Vagina (tissue), 2 donors: ENCODE measurements at places on chromosomes 13 and 19.

GRCh38 chr13:32409561-32410421 lies 18.1 kb downstream of the N4BP2L1 start:
- DNase-seq: no peak

DNA sequence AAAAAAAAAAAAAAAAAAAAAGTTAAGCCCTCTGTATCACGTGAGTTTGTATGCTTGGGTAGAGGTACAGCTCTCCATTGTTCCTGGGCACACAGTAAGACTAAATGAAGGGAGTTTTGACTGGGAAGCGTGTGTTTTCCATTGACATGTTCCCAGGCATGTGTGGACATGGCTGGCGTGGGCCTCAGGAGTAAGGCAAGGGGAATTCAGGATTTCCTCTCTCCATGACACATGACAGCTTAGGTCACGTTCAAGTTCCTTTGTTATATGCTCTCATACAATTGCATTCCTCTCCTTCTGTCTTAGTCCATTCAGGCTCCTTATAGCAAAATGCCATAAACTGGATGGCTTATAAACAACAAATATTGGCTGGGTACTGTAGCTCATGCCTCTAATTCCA lies 17.1 kb upstream of the MAP3K10 start:
- no peak for DNase-seq

- DNase-seq: no peak
Measured at GRCh38 chr13:104645786-104646185, 1579.6 kb upstream of the SLC10A2 start.

DNA sequence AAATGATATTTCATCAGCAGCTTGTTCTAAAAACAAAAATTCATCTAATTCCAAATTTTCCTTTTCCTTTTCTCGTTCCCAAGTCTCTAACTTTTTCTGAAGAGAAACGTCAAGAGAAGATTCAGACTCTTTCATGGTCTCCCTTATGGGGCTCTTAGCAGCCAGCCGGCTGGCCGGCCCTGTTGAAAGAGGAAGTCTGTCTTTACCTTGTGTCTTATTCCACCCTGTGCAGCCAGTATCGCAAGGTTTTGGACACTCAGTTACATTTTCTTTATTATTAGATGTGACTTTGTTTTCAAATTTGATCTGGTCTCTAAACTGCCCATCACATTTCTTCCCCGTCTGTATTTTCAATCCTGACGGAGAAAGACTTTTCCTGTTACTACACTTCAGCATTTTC lies 142.3 kb downstream of the RNF17 start:
- DNase-seq: no peak

- no peak for DNase-seq
Measured at GRCh38 chr13:52361225-52361624, 44.7 kb downstream of the THSD1 start.

GRCh38 chr19:2355168-2356035 lies 4.7 kb upstream of the TMPRSS9 start:
- DNase-seq: no peak

DNA sequence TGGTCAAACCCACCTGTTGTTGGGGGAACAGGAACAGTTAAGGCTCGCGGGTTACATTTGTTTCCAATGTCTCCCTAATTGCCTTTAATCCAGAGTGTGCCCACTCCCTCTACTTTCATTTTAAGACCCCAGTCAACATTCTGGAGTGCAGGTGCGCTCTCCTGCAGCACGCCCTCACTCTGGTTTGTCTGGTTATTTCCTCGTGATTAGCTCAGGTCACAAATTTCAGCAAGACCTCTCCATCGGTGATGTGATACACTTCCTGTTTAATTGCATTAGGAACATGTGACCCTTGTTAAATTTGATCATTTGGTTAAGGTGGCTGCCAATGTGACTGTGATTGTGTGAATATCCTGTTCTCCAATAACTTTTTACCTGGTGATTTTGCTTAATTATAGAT lies 53.0 kb downstream of the TEX29 start:
- peak; percentile 12 for DNase-seq

DNA sequence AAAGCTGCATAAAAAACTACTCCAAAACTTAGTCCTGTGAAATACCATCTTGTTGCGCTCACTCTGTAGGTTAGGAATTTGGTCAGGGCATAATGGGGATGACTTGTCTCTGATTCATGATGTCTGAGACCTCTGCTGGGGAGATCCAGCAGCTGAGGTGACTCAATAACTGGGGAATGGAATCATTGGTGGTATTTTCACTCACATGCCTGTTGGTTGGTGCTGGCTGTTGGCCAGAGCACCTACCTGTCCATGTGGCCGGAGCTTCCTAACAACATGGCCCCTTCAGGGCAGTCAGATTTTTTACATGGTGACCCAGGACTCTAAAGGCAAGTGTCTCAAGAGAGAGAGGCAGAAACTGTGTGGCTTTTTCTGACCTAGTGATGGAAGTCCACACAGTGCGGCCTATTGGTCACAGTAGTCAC lies 7.4 kb upstream of the ESD start:
- no peak for DNase-seq

GRCh38 chr19:13619203-13619632 lies 112.9 kb upstream of the CACNA1A start:
- no peak for DNase-seq

- no peak for DNase-seq
Measured at GRCh38 chr13:39503048-39503447, 99.9 kb downstream of the LHFPL6 start.

GRCh38 chr19:55348317-55349034 lies 6.0 kb downstream of the COX6B2 start:
- DNase-seq: no peak

DNA sequence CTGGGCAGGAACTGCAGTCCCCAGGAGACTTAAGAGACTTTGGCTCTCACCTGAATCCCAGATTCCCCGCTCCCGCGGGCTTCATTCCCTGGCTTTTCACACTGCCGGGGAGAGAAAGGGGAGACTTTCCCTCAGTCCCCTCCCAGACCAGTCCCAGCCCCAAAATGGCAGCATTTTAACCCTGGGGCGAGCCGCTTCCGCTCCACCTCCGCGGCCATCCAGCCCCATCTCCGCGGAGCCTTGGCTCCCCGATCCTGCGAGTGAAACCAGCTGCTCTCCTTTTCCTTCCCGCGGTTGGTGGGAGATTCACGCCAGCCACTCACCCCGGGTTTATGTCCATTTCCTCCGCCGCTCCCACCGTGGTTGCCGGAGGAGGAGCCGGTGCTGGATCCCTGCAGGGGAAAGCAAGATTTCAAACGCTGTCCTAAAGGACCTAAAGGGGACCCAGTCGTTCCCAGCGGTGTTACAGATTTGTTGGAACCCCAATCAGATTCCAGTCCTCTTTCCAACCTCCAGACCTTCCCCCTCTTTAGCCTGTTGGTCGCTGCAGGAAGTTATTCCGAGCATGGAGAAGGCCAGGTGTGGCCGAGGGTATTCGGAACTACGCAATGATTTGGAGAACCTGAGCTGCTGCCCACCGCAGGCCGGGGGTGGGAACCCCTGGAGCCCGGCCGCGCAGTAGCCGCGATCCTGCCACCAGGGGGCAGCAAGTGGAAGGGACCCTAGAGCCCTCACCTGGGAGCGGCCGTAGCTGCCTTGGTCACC lies 3.4 kb downstream of the DMKN start:
- DNase-seq: no peak

DNA sequence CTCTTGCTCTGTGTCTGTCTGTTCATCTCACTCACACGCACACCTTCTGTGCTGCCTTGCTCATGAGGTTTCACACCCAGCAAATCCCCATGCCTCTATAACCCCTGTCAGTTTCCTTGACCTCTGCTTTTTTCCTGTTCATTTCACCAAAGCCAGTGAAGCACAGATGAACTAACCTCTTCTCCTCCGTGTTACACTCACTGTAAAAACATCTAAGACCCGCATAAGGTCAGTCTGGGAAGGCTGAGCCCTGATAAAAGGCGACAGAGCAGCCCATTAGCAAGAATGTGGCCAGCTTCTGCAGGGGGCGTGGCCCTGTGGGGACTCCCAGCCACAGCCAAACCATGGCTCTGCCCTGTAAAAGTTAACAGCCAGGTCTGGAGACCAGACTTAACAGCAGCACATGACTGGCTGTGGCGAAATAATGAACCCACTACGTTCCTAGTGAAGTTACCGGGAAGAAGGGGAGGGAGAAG lies 42.8 kb upstream of the NPAS1 start:
- DNase-seq: no peak
